Immature natural killer cell (primary cell): ENCODE measurements at places on chromosomes 7 and 10. TPM values are rescaled to one million over a fixed set of nuclear protein-coding genes. Genes with fewer than 3 reads are reported as not detected.
A peak's percentile ranks its signal among the peaks of the same experiment; 100 is the strongest.

GRCh38 chr10:116403740-116404250, 23.9 kb upstream of the PNLIPRP3 start:
- DNase-seq = no peak
- no peaks in the 10 kb centered on the region for H3K36me3 ChIP-seq
- no peak overlapping the region for H3K4me3 ChIP-seq
- H3K27me3 ChIP-seq = peaks cover 2% of the 10 kb centered on the region
- H3K27ac ChIP-seq = no peak overlapping the region

DNA sequence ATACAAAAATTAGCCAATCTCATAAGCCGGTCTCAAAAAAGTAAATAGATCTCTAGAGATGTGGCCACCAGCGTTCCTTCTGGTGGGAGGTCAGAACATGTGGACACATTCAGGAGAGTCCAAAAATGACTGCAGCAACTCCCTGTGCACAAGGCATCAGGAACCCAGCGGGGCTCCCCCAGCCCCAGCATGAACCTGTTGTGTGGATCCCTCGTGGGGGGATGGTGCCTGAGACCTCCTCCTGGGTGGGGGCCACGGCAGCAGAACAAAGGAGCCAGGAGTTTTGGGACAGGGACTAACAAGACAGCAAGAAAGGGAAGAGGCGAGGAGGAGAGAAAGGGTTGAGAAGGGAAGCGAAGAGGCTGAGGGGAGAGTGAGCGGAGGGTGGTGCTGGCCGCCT, 121.8 kb downstream of the WDR37 start:
- no peak overlapping the region for H3K4me3 ChIP-seq
- H3K27ac ChIP-seq = no peak overlapping the region
- no peaks in the 10 kb centered on the region for H3K36me3 ChIP-seq

The C7orf33 gene
- not detected for polyA plus RNA-seq

The SH2D4B gene
- not detected for polyA plus RNA-seq

GRCh38 chr7:151374139-151374538, 32.5 kb downstream of the NUB1 start:
- H3K36me3 ChIP-seq = peaks cover 18% of the 10 kb centered on the region
- H3K27ac ChIP-seq = no peak overlapping the region
- no peaks in the 10 kb centered on the region for H3K4me1 ChIP-seq
- no peak overlapping the region for H3K4me3 ChIP-seq
- DNase-seq = no peak

The PILRA gene
- 2.0 TPM for polyA plus RNA-seq

DNA sequence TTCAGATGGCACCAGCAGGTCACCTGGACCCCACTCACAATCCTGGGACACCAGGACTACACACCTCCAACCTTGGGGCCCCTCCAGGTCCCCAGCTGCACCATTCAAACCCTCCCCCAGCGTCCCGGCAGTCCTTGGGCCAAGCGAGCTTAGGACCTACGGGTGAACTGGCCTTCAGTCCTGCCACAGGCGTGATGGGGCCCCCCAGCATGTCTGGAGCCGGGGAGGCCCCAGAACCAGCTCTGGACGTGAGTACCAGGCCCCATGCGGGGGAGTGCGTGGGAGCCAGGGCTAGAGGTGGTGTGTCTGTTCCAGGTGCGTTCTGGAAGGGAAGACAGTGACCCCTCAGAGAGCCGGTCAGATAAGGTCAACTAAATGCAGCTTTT, 17.8 kb downstream of the ZMIZ2 start:
- peaks cover 46% of the 10 kb centered on the region for H3K4me1 ChIP-seq
- peak overlapping the region; percentile 55 for H3K27ac ChIP-seq
- peaks cover 23% of the 10 kb centered on the region for H3K36me3 ChIP-seq

- no peaks in the 10 kb centered on the region for H3K36me3 ChIP-seq
- H3K27ac ChIP-seq = no peak overlapping the region
- peaks cover 65% of the 10 kb centered on the region for H3K4me1 ChIP-seq
- no peaks in the 10 kb centered on the region for H3K27me3 ChIP-seq
Measured at GRCh38 chr10:21993360-21994001, 10.0 kb downstream of the DNAJC1 start.

GRCh38 chr7:1681581-1681980, 11.5 kb downstream of the ELFN1 start:
- H3K27ac ChIP-seq = no peak overlapping the region
- no peaks in the 10 kb centered on the region for H3K4me1 ChIP-seq
- H3K27me3 ChIP-seq = peaks cover 20% of the 10 kb centered on the region
- DNase-seq = no peak
- H3K4me3 ChIP-seq = no peak overlapping the region

The SPDYE2B gene
- polyA plus RNA-seq = not detected

- H3K27ac ChIP-seq = no peak overlapping the region
- peaks cover 5% of the 10 kb centered on the region for H3K27me3 ChIP-seq
- peaks cover 22% of the 10 kb centered on the region for H3K36me3 ChIP-seq
- H3K4me1 ChIP-seq = peaks cover 11% of the 10 kb centered on the region
Measured at GRCh38 chr7:6160191-6160623, 112.2 kb downstream of the CYTH3 start.

The UBE3C gene
- polyA plus RNA-seq = 17.4 TPM

DNA sequence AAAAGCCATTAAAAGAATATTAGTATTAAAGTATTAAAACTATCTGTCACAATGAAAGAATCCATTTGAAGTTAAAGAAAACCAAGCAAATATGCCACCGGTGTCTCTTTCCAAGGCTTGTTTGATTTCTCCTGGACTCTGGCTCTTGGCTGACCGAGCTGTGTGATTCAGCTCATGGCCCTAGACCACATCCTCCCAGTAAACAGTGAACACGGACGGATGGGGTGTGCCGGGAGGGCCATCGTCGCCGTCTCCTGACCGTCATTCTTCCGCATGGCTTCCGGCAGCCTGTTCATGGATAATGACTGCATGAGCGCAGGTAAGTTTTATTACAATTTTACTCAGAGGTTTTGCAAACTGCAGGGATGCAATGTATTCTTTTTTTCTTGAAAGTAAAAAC, 218.5 kb downstream of the DNAJB6 start:
- no peak for DNase-seq
- H3K4me3 ChIP-seq = no peak overlapping the region
- no peaks in the 10 kb centered on the region for H3K27me3 ChIP-seq

DNA sequence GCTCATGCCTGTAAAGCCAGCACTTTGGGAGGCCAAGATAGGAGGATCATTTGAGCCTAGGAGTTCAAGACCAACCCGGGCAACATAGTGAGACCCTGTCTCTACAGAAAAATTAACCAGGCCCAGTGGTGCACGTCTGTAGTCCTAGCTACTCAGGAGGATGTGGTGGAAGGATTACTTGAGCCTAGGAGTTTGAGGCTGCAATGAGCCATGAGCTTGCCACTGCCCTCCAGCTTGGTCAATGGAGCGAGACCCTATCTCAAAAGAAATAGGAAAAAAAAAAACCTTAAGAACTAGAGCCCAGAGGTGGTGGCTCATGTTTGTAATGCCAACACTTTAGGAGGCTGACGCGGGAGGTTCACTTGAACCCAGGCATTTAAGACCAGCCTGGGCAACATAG, 2.2 kb downstream of the STRA8 start:
- no peaks in the 10 kb centered on the region for H3K36me3 ChIP-seq
- H3K27ac ChIP-seq = no peak overlapping the region
- peaks cover 2% of the 10 kb centered on the region for H3K27me3 ChIP-seq
- no peaks in the 10 kb centered on the region for H3K4me1 ChIP-seq

GRCh38 chr7:109641445-109641844, 1071.8 kb downstream of the DNAJB9 start:
- no peaks in the 10 kb centered on the region for H3K36me3 ChIP-seq
- no peaks in the 10 kb centered on the region for H3K4me1 ChIP-seq
- no peak overlapping the region for H3K27ac ChIP-seq

The GJD4 gene
- not detected for polyA plus RNA-seq

The HOXA11 gene
- polyA plus RNA-seq = not detected

The HOXA1 gene
- polyA plus RNA-seq = not detected

DNA sequence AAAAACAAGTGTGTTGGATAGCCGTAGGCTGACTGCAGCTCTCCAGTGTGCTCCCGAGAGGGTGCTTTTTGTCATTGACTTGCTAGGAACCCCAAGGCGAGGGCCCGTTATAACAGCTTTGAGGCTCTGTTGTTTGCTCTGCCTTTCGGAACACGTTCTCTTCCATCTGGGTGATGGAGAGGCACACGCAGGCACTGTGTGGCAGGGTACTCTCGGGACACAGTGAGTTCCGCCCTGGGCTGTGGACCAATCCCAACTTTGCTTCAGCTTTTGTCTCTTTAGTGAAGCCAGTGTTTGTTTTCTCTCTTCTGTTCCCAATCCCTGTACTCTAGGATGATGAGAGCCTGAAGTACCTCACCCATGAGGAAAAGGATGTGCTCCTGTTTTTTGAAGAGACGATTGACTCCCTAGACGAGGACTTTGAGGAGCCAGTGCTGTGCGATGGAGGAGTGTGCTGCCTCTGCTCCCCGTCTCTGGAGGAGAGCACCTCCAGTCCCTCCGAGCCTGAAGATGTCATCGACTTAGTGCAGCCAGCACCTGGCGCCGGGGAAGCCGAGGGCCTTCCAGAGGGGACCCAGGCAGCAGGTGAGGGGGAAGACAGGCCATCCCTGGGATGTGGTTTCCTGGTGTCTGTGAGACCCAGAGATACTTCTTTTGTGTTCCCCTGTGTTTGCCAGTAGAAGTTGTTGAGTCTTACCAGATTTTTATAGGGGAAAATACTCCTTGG, 43.2 kb downstream of the PROSER2 start:
- H3K27me3 ChIP-seq = peaks cover 5% of the 10 kb centered on the region
- no peak overlapping the region for H3K27ac ChIP-seq
- DNase-seq = no peak
- H3K36me3 ChIP-seq = no peaks in the 10 kb centered on the region
- no peak overlapping the region for H3K4me3 ChIP-seq

The NODAL gene
- polyA plus RNA-seq = not detected

DNA sequence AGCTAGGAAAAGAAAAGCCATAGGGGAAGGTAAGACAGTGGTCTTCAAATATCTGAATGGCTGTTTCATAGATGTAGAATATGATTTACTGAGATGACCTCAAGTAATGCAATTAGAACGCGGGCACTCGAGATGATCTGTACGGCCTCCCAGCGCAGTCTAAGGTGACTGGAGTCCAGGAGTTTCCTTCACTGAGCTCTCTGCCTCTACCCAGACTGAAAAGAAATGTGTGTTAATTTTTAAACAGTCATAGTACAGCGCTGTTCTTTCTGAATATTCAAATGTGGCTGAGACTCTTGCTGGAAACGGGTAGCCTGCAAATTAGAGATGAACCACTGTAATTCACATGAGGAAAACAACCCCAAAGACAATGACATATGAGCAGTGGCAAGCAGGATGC, 562.4 kb upstream of the AUTS2 start:
- no peak overlapping the region for H3K4me3 ChIP-seq
- H3K4me1 ChIP-seq = no peaks in the 10 kb centered on the region
- H3K27ac ChIP-seq = no peak overlapping the region
- DNase-seq = no peak
- no peaks in the 10 kb centered on the region for H3K36me3 ChIP-seq

The SLC18A2 gene
- not detected for polyA plus RNA-seq

DNA sequence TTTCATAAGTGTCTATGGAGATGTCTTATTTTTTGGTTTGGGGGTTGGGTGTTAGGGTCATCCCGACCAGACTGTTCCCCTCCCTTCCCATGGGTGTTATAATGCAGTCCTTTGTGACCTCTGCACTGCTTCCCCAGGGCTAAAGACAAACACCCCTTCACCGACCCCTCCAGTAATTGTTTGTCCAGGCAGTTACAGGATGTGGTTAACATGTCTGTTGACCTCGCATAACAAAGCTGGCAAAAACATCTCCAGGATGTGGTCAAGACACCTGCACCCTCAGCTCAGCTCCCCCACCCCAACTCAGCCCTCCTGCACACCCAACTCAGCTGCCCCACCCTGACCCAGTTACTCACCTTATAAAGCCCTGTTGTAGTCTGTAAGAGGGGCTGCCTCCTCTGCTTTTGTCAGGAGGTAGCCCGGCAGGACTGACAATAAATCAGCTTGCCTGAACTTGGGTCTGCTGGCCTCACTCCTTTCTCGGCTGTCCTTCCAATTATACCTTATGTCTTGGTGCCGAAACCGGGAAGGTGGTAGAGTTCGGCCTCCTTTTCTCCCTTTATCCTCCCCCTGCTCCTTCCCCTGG, 102.2 kb downstream of the ZNF92 start:
- DNase-seq = peak; percentile 83
- peaks cover 87% of the 10 kb centered on the region for H3K4me1 ChIP-seq
- peak overlapping the region; percentile 83 for H3K4me3 ChIP-seq
- peaks cover 9% of the 10 kb centered on the region for H3K27me3 ChIP-seq
- peaks cover 30% of the 10 kb centered on the region for H3K36me3 ChIP-seq

GRCh38 chr10:113459626-113460280, 93.1 kb upstream of the HABP2 start:
- no peak overlapping the region for H3K4me3 ChIP-seq
- H3K27ac ChIP-seq = no peak overlapping the region
- DNase-seq = no peak
- H3K36me3 ChIP-seq = no peaks in the 10 kb centered on the region
- no peaks in the 10 kb centered on the region for H3K4me1 ChIP-seq

- H3K27ac ChIP-seq = no peak overlapping the region
- H3K4me3 ChIP-seq = no peak overlapping the region
- no peaks in the 10 kb centered on the region for H3K4me1 ChIP-seq
- no peaks in the 10 kb centered on the region for H3K36me3 ChIP-seq
Measured at GRCh38 chr7:112594397-112594796, 113.6 kb downstream of the LSMEM1 start.

The VPS37D gene
- polyA plus RNA-seq = not detected

- no peak for DNase-seq
- no peaks in the 10 kb centered on the region for H3K27me3 ChIP-seq
- no peaks in the 10 kb centered on the region for H3K36me3 ChIP-seq
- no peaks in the 10 kb centered on the region for H3K4me1 ChIP-seq
- no peak overlapping the region for H3K27ac ChIP-seq
- no peak overlapping the region for H3K4me3 ChIP-seq
Measured at GRCh38 chr10:35699848-35700486, 57.9 kb upstream of the FZD8 start.

DNA sequence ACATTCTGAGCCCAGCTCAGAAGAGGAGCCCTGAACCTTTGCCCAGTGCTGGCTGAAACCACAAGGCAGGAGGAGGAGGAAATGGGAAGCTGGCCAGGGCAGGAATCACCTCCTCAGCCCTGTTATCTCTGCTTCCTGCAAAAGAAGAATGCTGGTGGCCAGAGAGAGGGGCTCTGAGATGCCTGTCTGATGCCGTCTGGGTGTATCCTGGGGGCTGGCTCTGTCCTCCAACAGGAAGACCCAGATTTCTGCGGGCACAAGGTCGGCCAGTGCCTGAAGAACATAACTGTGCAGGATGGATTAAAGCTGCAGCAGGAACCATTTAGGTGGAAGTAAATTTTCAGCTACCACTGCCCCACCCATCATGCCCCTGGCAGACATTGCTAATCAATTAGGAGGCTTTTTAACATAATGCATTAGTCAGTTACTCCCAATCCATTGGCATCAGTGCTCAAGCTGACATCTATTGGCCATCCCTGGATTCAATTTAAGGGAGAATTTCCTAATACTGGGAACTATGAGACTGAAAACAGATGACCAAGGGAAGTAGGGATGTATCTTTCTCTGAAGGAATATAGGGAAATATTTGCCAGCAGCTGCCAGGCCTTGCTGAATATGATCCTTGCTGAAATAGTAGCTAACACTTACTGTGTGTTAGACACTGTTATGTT, 67.7 kb downstream of the COL13A1 start:
- H3K27ac ChIP-seq = no peak overlapping the region
- H3K27me3 ChIP-seq = peaks cover 9% of the 10 kb centered on the region
- no peak for DNase-seq
